ENCODE measurements at places on chromosomes 7 and 10. TPM values are rescaled to one million over a fixed set of nuclear protein-coding genes. Genes with fewer than 3 reads are reported as not detected.

DNA sequence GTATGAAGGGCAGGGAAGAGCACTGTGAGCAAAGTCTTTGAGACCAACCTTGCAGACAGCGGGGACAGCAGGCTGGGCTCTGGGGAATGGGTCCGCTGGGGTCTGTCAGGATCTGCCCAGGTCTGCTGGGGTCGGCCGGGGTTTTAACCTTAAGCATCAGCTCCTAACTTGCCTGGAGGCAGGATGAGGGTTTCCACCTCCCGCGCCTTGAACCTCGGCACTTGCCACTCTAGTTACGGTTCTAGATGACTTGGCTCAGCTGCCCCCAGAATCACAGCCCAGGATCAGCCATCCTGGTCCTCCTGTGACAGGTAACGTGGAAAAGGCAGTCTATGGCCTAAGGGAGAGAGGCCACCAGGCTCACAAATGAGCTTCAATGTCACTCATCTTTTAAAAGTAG, 50.4 kb upstream of the CACUL1 start:
- no peak for DNase-seq

- no peak for DNase-seq
Measured at GRCh38 chr7:151697942-151698341, 178.2 kb upstream of the RHEB start.

Gene SAP25
- polyA plus RNA-seq = 4.9 TPM

Gene H2AZ2
- polyA plus RNA-seq = 231 TPM

Gene PNLIPRP2
- polyA plus RNA-seq = not detected

Gene RGR
- polyA plus RNA-seq = not detected

DNA sequence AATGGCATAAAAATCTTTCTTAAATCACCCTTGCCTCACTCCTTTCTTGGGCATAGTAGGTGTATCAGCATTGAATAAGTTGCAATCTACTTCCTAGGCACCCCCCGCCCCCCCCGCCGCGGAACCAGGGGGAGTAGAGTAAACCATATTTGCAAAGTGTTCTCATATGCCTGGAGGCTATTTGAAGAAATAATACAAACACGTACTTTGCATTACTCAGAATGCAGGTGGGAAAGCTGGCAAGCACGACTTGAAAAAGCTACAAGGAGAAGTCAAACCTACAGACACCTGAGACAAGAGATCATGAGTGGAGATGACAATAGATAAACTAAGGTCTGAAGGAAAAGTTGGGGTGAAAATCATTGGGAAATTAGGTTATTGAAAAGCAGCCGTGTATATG, 65.6 kb downstream of the POM121L12 start:
- DNase-seq = no peak

DNA sequence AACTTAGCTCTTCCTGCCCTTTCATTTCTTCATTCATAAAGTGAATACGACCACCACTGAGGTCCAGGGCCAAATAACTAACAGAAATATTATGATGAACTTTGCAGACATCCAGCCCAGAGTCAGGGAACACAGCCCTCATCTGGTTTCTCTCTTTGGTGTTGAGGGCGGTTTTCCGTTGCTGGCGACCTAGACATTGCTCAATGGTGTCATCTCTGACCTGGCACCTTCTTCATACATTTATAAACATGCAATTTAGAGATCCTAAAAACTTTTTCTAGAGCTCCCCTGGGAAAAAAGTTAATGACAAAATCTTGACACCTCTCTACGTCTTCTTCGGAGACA, 324 bp upstream of the TET1 start:
- DNase-seq = no peak

GRCh38 chr7:66265566-66265965, 60.4 kb downstream of the TPST1 start:
- no peak for DNase-seq

Gene GRM3
- polyA plus RNA-seq = 0.16 TPM

GRCh38 chr7:20280475-20281351, 50.0 kb upstream of the ITGB8 start:
- no peak for DNase-seq

DNA sequence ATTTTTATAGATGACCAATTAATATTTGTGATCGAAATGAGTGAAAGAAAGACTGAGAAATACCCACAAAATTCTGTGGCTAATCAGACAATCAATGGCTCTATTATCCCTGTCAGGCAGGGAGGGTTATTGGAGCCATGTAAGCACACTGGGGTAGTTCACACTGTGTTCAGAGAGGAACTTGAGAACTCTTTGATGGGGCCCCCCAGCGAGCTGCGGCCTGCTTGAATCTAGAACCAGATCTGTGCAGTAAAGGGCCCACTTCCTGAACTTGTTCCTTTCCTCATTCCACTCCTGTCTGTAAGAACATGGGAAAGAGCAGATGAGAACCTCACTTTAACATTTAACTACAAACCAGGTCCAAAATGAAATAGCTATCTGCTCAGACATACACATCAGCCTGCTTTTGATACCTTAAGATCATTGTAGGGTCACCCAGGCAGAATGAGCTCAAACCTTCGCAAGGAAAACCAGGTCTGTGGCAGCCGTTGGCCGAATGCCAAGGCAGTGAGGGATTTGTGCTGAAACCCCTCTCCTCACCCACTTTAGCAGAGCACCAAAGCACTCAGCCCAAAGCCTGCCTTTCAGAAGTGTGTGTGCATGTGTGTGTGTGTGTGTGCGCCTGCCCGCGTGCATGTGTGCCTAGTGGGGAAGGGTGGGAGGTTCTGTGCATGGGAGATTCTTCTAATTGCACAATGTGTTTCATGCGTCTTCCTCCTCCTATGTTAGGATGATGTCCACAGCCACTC, 365.6 kb upstream of the MGMT start:
- DNase-seq = no peak

GRCh38 chr7:131546583-131547141, 9.8 kb downstream of the PODXL start:
- no peak for DNase-seq

Gene OR6B1
- polyA plus RNA-seq = not detected

Gene C10orf53
- not detected for polyA plus RNA-seq

DNA sequence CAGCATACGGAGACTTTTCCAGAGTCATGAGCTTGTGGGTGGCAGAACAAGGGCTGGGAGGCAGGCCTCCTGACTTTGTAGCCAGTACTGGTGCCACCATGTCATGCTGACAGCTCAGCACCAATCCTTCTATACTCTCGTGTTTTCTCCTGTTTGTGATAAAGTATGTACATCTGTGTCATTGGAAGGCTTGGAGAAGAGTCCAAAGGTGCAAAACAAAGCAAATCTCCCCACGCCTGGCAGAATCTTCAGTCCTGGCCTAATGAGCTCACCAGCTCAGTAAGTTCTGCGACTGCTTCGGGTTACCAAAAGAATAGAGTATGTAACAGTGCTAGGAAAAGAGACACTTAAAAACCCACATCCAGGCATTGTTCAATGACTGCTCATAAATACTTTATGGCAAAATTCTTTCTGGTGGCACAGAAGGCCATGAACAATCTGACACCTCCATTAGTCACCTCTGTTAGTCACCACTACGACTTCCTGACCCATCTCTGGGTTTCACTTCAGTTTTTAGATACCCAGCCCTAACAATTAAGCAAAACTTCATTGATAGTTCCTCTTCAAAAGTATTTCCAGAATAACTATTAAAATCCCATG, 24.5 kb downstream of the STEAP1 start:
- no peak for DNase-seq

DNA sequence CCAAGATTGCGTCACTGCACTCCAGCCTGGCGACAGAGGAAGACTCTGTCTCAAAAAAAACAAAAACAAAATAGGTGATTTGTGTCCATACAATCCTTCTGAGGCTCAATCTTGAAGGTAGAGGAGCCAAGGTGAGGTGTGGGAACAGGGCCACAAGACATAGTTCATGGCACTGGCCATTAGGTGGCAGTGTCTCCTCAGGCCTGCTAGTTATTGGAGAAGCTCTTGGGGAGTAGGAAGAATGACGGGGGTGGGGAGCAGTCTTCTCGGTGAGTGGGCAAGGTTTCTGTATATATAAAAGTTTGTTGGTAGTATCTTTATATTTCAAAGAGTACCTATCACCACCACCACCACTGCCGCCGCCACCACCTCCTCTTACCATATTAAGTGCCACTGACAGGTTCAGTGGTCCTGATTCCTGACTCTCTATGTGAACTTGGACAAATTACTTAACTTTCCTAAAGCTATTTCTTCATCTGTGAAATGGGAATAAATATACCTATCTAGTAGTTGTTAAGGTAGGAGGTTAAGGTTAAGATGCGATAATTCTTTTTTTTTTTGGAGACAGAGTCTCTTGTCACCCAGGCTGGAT, 24.0 kb downstream of the CCSER2 start:
- no peak for DNase-seq

GRCh38 chr10:63128443-63128842, 4.7 kb upstream of the NRBF2 start:
- no peak for DNase-seq

- DNase-seq = no peak
Measured at GRCh38 chr7:85711894-85712293, 525.0 kb upstream of the SEMA3D start.

- DNase-seq = no peak
Measured at GRCh38 chr7:46123-46829, 146.1 kb upstream of the FAM20C start.

Gene ADCK2
- polyA plus RNA-seq = 21.8 TPM

DNA sequence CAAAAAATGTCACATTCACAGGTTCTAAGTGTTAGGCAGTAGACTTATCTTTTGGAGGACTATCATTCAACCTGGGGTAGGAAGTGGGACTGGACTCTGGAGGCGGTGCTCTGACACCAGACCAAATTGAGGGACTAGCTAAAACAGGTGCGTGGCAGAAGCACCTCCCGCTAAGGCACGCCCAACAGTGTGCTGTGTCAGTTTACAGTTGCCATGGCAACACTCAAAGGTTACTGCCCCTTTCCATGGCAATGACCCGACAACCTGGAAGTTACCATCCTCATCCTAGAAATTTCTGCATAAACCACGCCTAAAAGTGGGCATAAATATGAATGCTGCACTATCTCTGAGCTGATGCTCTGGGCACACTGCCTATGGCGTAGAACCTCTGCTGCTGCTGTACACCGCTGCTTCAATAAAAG, 14.0 kb upstream of the BLNK start:
- no peak for DNase-seq

DNA sequence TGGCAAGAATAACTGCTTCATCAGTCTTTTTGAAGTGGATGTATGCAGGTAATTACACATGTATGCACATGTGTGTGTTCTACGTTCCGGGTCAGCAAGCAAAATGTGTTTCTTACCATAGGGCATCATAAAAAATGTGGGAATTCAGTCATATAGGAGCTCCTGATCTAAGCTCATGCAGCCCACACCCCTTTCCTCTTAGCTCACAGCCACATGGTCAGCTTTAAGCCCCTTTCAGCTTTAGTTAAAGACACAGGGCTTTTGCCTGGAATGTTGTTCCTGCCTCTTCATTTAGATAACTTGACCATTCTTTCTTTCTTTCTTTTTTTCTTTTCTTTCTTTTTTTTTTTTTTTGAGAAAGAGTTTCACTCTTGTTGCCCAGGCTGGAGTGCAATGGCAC, 258.1 kb downstream of the RPS24 start:
- DNase-seq = no peak

GRCh38 chr7:83879063-83879462, 230.1 kb upstream of the SEMA3E start:
- DNase-seq = no peak

DNA sequence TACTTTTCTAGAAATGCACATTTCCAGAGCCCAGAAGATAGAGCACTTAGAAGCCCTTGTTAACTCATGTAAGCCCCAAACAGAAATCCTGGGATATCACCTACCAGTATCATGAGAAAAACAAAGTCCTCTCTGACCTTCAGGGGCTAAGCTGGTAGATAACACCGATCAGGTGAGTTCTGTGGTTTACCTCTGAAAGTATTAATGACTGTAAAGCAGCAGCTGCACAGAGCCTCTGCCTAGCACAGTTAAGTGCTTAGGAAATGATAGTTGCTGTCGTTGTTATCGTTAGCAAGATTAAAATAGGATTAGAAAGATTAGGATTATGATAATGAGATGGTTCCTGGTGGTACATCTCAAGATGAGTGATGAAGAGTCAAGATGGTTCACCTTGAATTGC, 64.9 kb downstream of the PLXNA4 start:
- no peak for DNase-seq

Gene ADAM22
- 14.9 TPM for polyA plus RNA-seq

- no peak for DNase-seq
Measured at GRCh38 chr10:47276576-47277351, 23.2 kb upstream of the GDF10 start.

DNA sequence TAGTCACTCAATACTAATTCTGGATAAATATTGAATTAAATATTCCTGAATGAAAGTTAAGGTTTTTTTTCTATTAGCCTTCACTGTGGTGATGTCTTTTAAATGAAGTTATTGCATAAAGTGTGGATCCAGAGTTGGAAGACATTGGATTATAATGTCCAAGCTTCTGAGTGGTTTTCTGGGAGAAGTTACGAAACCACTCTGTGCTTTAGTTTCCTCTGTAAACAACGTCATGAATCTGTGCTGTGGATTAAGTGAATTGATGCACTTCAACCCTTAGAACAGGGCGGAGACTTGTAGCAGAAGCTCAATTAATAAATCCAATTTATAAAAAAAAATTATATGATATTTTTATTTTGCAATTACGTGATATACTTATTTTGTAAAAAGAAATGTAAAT, 271.7 kb downstream of the BICC1 start:
- no peak for DNase-seq

- peak; percentile 8 for DNase-seq
Measured at GRCh38 chr10:96585736-96586418, 935 bp downstream of the TM9SF3 start.

DNA sequence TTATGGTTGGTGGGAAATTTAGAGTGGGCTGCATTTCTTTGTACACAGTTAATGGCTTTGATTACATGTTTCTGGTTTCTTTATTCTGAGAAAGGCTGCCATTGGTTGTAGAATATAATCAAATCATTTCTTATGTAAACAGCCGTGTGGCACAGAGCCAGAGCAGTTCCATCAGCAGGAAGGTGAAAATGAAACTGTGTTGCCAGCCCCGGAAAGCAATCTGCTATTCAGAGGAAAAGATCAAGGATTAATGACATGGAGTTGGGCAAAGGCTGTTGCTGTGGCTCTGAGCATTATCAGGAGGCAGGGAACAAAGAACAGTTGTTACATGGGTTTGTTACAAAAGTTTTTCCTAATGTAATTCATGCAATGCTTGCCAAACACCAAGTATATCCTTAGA, 74.2 kb upstream of the ZNF716 start:
- DNase-seq = no peak

Gene UPP1
- polyA plus RNA-seq = 9.9 TPM

GRCh38 chr7:20647908-20648776, 32.7 kb downstream of the ABCB5 start:
- peak; percentile 11 for DNase-seq

Gene CAV2
- 33.6 TPM for polyA plus RNA-seq
